ENCODE measurements at places on chromosomes 1 and 21. TPM values are rescaled to one million over a fixed set of nuclear protein-coding genes. Genes with fewer than 3 reads are reported as not detected.

- no peak for DNase-seq
These were observed 1.6 kb downstream of the CD84 start for GRCh38 chr1:160577671-160578070.

DNA sequence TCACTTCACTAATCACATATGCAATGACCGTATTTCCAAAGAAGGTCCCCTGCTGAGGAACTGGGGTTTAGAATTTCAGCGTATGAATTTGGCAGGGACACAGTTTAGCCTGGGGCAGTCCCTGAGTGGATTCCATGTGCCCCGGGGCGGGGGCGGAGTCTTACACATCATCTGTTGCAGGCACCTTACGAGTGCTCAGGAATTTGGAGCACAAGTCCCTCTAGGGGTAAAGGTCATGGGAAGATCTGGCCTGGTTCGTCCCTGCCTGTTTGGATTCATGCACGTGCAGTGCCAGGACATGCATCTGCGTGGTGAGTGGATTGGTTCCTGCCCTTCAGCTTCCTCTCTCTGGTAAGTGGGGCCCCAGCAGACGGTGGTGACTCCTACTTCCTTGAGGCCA lies 208.3 kb upstream of the C1orf174 start:
- DNase-seq: no peak

DNA sequence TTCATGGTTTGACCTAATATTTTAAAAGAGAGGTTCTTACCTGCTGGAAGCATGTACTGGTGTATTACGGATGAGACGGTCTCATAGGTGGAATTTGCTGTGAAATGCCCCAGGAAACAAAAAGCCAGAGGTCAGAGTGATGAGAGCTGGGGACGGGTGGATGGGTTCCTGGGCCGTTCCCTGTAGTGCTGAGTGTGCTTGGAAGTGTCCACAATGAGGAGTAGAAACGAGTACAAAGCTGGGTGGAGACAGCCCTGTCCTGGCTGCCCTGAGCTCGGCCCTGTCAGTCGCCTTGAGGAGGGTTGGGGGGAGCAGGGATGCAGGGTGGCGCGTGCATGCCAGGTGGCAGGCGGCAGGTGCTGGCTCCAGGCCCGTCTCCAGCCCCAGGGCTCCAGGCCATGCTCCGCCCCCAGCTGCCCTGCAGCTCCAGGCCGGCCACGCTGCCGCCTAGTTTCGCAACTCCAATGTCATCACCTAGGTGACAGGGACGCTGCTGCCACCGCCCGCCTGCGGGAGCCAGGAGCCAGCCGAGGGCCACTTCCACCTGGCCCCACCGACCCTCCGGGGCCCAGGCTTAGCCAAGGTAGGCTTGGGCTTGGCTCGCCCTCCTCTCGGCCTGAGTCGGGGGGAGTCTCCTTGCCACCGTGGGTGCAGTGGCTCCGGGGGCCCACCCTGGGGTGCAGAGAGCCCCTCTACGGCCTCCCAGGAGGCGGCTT lies 16.4 kb downstream of the TP73 start:
- DNase-seq: peak; percentile 71

- no peak for DNase-seq
These were observed 19.2 kb upstream of the MTARC1 start for GRCh38 chr1:220767312-220768125.

DNA sequence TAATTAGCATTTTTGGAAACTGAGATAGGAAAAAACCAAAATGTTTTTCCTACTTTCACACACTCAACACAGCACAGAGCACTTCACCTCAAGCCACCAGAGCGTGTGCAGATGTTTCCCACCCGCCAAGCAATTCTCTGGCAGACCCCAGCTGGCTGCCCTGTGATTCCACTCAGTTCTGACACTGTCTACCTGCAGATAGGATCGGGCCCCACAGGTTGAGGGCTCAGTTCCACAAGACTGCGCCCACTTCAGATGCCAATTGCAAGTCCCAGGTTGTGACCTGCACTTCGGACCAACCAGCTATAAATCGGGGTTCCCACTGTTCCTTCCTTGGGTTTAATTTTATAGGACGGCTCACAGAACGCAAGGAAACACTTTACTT lies 9.9 kb downstream of the KIAA1614 start:
- DNase-seq: no peak

- DNase-seq: peak; percentile 12
These were observed 1.5 kb upstream of the ARHGEF11 start for GRCh38 chr1:157047062-157047410.

DNA sequence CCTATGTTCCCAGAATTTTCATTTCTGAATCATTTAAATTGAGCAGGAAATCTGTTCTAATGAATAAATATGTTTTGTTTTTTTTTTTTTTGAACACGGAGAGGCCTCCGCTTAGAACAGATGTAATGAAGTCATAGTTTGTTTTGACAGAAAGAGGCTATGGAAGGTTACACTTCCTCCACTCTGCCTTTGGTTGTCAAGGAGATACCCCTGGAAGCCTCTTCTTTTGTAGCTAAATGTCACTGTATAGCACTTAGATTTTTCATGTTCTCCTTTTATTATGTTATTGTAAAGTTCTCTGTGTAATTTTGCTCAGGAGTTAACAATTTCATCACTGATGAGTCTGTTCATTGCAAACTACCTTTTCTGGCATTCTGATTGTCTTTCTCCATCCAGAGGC lies 22.7 kb upstream of the GNG12 start:
- no peak for DNase-seq

- no peak for DNase-seq
These were observed 132.9 kb downstream of the LRRIQ3 start for GRCh38 chr1:74065081-74065480.

GRCh38 chr1:113390871-113391648 lies 745 bp downstream of the MAGI3 start:
- DNase-seq: peak; percentile 53

- no peak for DNase-seq
These were observed 545.2 kb upstream of the CAMK1G start for GRCh38 chr1:209038316-209038715.

GRCh38 chr1:7104339-7104738 lies 319.1 kb downstream of the CAMTA1 start:
- DNase-seq: no peak

DNA sequence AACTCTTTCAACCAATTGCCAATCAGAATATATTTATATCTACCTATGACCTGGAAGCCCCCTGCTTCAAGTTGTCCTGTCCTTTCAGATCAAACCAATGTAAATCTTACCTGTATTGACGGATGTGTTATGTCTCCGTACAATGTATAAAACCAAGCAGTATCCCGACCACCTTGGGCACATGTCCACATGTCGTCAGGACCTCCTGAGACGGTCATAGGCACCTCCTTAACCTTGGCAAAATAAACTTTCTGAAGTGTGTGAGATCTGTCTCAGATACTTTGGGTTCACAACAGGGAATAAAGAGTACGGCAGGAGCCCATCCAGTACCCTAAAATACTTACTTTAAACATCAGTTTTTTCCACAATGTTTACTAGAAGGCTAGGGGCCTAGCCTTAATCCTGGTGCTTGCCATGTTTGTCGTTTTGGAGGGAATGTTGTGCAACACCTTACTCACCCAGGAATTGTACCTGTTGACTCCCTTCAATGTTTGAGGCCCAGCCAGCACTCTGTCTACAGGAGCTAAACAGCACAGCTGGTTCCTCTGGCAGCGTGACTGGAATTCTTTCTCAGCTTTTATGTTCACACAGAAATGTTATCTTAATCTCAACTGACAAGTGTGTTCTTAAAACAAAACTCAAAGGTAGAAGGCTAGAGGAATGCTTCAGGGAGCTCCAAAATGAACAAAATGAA lies 90.8 kb upstream of the USP25 start:
- DNase-seq: no peak

DNA sequence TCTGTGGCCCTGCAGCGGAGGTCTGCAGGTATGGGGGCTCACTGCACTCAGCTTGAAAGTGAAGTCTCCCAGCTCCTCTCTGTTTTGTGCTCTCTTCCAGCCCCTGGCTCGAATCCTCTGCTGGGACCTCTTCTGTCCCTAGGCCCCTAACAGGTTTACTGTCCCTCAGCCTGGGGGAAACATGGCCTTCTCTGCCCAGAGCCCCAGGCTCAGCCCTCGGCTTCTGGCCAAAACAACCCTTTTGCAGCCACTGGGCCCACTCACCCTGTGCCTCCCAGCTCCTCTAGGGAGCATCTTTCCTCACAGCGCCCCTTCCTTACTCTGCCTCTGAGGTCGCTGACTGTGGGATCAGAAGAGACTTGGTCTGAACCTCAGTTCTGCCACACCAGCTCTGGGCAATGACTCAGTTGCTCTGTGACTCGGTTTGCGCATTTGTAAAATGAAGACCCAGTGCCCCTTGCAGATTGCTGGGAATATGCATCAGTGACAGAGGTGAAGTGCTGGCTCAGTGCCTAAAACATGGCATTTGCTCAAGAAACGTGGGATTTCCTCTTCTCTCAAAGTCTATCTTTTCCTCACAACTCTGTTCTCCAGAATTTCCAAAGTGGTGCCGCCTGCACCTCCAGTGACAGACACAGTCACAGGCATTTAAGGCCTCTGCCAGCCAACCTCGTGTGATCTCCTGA lies 26.5 kb upstream of the TENT5C start:
- DNase-seq: no peak

- no peak for DNase-seq
These were observed 22.7 kb upstream of the SHE start for GRCh38 chr1:154524881-154525280.

- no peak for DNase-seq
These were observed 30.4 kb upstream of the RNF2 start for GRCh38 chr1:185014941-185015340.

DNA sequence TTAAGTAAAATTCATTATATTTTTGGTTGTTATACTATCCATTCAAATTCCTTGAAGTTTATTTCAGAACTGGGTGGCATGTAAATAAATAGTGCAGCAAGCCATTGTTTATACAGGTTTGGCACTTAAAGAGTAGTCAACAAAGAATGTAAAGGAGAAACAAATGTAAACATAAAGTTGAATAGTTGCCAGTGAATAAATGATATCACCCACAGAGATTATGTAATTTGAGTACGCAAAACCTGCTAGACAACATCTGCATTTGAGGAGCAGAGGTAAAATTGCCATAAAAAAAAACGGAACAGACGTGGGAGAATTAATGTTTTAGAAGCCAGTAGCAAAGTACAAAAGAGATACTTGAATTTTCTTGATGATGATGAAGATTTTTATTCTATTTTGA lies 111.6 kb downstream of the ADGRL2 start:
- DNase-seq: no peak

DNA sequence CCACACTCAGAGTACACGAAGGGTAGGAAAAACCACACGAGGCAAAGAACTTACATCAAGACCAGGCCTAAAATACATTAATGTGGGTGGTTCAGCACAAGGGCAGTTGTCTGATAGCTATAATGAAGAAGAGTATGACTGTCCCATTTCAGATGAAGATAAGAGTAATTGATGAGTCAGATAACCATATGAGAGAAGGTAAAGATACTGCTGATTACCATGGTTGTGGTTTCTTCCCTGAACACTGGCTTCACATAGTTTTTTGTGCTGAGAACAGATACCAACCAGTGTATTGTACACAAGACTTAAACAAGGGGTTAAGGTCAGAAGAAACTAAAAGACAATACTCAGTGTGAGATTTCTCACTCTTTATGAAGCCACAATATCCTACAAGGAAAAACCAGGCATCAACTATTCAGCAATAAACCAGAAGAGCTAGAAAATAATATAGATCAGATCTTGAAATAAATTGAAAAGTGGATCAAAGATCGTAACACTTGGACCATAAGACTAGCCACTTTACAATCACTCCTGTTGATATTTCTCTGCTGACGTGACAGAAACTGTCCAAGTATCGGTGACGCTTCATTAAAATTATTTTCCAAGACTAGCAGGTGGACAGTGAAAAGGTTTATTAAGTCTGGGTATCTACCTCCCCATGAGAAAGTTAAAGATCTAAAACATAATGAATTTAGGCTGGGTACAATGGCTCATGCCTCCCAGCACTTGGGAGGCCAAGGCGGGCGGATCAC lies 28.6 kb downstream of the PUM1 start:
- DNase-seq: no peak

DNA sequence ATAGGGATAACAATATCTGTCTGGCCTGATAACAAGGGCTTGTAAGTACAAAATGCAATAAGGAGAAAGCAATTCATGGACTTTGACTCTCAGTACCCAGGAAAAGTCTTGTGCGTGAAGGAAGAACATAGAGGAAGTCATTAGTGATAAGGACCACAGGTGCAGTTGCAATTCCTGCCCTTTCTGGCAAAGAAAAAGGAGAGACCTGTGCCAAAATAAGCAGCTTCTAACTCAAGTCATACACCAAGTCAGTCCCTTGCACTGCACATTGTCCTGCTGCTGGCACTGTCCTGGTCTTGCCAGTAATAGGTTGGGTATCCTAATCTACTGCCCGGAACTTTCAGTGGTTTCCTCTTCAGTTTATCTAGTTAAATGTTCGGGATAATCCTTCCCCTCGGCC lies 14.8 kb upstream of the SOD1 start:
- DNase-seq: no peak

- DNase-seq: no peak
These were observed 76.8 kb downstream of the PLA2G4A start for GRCh38 chr1:186905561-186905960.

DNA sequence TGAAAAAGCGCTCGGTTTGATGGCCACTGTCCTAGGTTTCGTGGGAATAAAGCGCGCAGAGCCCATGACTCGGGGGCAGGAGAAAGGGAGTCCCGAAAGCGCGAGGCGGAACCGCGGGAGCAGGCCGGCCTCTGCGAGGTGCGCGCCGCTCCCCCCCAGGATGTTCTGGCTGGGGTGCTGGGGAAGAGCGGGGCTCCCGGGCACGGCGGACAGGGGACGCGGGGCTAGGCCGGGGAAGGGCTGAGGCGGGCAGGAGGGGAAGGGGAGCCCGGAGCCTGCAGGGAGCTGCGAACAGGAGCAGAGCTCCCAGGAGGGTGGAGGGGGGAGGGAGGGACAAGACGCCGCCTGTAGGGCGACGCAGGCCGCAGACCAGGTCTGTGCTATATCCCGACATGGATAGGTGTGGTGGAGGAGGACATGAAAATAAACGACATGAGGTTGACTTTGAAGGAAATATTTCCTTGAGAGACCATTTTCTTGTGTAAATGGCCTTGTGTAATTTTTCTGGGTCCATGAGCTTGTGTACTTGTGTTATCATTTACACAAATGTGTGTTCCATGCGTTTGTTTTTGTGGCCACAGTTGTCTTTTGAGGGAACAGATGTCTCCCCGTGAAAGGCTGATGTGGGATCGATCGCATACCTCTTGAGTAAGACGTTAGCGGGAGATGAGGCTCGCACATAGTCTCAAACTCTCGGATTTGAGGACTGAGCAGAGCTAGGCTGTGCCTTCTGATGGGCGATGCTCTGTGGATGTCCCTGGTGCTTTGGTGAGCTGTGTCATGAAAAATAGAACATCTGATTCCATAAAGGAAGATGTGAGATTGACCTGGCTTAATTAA lies 1.3 kb downstream of the PCNT start:
- peak; percentile 89 for DNase-seq

GRCh38 chr1:168979276-168979675 lies 127.2 kb upstream of the ATP1B1 start:
- DNase-seq: no peak

GRCh38 chr1:21242846-21243245 lies 47.4 kb downstream of the ECE1 start:
- no peak for DNase-seq

GRCh38 chr1:86461482-86461881 lies 7.2 kb upstream of the CLCA1 start:
- peak; percentile 55 for DNase-seq

The VWA1 gene
- total RNA-seq: 6.4 TPM

The CYP4X1 gene
- total RNA-seq: not detected

The CCDC181 gene
- total RNA-seq: not detected

The PRR9 gene
- total RNA-seq: 0.20 TPM

The LIN9 gene
- total RNA-seq: 19.4 TPM

The SH2D2A gene
- 33.6 TPM for total RNA-seq

The NTPCR gene
- total RNA-seq: 48.8 TPM

The SIKE1 gene
- 80.8 TPM for total RNA-seq

The LCE1F gene
- total RNA-seq: not detected

The NBPF1 gene
- 33.6 TPM for total RNA-seq

The OVAAL gene
- not detected for total RNA-seq

Measured in K562 (cell line).